Stimulated activated CD4-positive, alpha-beta T cell treated with anti-CD3 and anti-CD28 coated beads, Interleukin-4, amount 100 ng/mL, for 24 hours (primary cell): ENCODE measurements at places on chromosomes 1 and 21.
A peak's percentile ranks its signal among the peaks of the same experiment; 100 is the strongest.

DNA sequence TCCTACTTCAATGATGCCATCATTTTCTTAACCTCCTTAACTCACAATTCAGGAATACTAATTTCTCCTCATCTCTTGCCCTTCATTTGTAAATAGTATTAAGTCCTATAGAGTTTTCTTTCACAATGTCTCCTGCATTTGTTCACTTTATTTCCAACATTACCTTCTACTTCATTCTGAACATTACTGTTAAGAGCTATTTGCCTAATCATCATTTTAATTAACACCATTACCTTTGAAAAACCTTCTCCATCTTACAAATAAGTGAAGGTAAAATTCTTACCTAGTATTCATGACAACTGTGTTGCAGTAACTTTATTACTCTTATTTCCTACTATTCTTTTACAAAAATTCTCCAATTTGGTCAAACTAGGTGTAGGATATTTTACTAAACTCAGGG, 137.7 kb downstream of the COQ8A start:
- no peak for DNase-seq

DNA sequence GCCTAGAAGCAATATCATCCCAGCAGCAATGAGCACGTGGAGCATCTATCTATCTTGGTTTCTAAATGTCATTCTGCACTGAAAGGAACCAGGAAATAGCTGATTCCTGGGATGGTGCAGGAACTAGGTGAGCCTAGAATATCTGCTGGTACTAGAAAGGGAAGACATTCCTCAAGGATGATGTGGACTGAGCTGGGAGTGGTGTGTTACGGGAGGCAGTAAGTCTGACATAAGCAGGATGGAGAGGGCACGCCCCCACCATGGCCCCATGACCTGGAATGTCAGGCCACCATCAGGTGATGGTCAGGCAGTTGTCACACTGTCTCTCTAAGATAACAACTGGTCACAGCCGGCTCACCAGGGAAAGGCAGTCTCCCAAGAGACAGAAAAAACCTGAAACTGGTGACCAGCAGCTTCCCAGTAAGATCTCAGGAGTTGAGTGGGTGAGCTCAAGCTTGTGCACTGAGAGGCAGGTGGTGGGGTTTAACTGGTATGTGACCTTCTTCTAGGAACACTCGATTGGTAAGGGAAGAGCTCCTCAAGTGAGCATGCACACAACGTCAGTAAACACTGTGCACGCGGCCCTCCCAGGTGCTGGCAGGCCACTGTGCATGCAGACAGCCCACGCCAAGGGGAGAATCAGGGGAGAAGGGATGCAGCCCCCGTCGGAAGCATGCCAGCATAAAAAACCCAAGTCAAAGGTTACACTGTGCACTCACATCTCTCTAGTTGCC, 148.7 kb downstream of the ADSS2 start:
- no peak for DNase-seq

DNA sequence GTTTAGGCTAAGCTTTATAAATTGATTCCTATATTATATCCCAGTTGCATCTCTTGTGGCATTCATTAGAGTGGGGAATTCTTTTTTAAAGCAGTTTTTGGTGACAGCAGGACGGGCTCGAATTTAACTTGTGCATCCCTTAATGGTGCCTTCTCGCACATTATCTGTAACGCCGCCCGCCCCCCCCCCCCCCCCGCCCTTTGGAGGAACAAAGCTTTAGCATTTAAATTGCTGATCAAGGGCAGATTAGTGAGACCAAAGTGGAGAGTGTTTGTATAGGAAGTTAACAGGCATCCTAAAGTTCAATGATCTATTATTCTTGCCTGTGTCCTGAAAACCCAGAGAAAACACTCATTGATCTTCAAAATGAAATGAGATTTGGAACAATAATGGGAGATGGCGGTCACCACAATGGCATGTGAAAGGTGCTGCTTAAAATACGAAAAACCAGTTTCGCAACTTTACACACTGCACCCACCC, 2.2 kb downstream of the LMO4 start:
- no peak for DNase-seq

DNA sequence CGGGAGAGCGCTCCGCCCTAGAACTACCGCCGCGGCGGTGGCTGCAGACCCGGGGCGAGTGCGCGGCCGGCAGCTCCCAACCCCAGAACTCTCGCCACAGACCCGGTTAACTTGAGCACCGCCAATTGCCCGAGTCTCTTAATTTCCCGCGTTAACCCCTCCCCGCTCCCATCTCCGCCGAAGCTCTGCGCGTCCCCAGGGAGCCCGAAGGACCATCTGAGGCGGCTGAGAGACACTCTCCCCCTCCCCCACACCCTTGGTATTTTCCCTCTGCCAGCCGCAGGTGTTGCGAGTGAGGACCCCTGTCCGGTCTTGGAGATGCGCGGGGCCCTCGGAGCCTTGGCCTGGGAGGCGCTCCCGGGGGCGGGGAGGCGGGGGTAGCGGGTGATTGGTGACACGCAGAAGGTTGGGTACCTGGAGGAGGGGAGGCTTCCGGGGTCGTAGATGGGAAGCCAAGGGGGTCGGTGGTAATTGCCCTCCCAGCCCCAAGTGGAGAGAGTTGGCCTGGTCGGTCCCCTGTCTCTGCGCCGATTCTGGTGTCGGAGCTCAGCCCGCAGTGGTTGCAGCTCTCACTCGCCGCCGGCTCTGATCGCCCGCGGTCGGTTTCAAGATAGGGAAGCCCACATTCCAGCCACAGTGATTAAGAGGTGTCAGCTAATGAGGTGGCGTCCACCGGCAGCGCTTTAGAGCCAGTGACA, 858 bp upstream of the SUSD4 start:
- DNase-seq = peak; percentile 17

- DNase-seq = no peak
Measured at GRCh38 chr1:81702079-81702715, 98.5 kb upstream of the ADGRL2 start.

DNA sequence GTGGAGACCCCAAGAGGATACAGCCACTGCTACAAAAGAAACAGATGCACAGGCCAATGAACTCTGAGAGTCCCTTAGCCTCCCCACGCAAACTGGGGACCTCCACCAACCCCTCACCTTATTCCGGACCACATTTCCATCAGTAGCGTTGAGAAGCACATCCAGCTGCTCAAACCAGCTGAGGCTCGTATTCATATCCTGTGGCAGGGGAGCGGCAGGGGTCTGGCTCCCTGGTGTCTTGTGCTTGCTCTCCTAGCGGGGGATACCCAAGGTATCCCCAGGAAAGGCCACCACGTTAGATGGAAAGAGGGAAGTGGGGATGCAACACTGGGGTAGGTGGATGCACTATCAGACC, 481 bp downstream of the CCDC163 start:
- DNase-seq = no peak

DNA sequence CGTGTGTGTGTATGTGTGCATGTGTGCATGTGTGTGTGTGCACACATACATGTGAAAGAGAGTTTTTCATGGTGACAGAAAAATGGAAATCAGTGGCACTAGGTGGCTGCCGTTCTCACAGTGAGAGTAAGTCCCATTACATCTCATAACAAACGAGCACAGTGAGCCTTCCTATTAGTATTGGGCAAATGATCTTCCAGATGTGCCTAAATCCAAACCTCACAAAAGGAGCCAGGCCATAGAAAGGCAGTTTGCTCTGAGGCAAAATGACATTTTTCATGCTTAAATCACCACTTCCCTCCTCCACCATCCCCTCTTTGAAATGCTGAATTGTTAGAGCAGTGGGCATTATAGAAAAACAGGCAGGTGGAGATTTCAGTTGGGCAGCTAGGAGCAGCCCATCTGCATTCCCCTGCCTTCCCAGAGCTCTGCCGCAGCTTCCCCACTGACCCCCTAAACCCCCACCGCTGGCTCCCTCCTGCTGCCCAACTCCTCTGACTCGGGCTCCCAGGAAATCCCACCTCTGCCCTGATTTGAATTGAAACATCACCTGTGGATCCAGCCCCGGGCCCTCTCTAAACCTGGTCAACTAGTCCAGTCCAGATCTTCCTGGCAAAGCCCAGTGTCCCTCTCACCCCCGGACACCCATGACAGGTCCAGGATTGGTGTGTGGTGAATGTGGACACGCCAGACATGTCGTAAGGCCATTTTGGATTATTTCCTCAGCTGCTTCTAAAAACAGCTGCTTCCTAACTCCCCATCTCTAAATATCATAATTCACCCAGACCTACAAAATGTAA, 190.5 kb downstream of the SEC16B start:
- no peak for DNase-seq

GRCh38 chr1:94154989-94155388, 34.0 kb upstream of the ABCA4 start:
- no peak for DNase-seq

DNA sequence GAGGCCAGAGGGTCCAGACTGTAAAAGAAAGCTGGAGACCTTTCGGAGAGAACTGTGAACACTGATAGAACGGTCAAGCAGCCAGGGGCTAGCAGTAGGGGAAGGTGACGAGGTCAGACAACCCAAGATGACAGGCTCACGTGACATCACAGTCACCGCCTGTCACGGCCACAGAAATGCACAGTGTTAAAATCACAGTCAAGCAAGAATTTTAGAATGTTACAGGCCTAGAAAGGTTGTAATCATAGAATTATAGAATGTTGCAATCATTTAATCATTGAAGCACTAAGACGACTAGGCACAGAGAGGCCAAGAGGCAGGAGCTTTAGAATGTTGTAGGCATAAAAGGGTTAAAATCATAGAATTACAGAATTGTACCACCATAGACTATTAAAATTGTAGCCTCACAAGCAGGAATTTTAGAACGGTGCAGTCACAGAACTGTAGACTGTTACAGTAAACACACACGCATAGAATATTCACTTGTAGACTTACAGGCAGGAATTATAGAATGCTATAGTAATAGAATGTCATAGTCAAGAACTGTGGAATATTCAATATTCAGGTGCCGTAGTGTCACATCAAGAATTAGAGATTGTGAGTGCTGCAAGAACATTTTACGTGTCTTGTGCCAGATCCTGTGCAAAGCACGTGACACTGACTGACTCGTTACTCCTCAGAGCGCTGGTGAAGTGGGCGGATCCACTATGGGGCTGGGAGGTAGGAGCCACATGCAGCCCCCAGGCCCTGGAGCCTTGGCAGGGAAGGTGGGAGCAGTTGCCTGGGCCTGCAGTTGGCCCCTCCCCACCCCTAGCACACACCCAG, 118.1 kb downstream of the EPHB2 start:
- no peak for DNase-seq

DNA sequence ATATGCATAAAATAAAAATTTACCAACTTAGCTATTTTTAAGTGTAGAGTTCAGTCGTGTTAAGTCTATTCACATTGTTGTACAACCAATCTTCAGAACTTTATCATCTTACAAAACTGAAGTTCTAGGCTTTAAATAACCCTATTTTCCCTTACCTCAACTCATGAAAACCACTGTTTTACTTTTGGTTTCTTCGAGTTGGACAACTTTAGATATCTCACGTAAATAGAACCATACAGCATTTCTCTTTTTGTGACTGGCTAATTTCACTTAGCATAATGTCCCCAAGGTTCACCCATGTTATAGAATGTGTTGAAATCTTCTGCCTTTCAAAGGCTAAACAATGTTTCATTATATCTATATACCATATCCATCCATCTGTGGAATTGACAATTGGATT, 819.0 kb upstream of the ADGRL4 start:
- DNase-seq = no peak

- DNase-seq = no peak
Measured at GRCh38 chr1:39841429-39841828, 41.9 kb downstream of the TRIT1 start.

- DNase-seq = no peak
Measured at GRCh38 chr1:90074137-90074536, 79.2 kb downstream of the ZNF326 start.

- no peak for DNase-seq
Measured at GRCh38 chr1:240342251-240342625, 250.6 kb downstream of the FMN2 start.

DNA sequence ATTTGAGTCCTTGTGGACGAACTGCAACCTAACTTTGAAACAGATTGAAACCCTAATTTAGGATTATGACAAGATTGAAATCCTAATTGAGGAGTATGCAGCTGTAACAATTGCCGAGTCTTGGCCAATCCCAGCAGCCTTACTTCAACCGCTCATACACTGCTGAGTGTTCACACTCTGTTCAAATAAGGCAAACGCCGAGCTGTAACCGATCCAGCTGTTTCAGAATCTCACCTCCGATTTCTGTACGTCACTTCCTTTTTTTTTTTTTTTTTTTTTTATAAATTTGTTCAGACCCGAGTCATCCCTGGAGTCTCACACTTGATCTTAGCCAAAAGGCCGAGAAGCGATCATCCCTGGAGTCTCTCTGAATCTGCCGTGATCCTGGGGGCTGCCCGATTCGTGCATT, 22.3 kb upstream of the ATP5PO start:
- DNase-seq = peak; percentile 51

DNA sequence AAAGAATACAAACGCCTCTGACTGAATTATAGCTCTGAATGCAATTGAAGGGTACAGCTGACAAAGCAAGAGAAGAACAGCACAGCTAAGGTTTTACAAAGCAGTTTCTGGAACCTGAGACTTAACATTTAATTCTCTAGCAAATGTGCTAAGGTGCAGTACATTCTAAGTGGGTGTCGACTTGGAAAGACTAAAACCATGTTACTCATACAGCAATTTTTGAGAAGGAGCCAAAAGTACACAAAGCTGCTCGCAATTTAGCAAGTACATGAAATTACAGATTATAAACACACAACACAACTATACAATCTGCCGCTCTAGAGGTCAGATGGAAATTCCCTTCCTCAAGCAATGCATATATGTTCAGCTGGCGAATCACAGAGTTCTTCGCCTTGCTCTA, 121.9 kb downstream of the TIAM1 start:
- DNase-seq = no peak

DNA sequence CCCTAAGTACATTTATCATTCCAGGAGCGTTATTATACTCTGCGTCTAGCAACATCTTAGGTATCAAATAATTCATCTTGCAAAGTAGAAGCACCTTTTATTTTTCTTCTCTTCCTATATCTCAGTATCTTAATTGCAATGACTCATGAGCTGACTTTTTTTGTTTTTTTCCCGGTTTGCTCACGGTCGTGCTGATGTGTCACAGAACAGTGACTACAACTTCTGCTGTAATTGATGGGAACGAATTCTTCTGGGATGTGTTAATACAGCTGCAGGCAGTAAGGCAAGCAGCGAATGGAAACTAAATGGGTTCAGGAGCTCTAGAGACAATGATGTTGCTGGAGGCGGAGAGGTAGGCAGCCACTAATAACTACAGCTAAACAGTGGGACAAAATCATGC, 89.8 kb upstream of the TMPRSS15 start:
- DNase-seq = no peak

DNA sequence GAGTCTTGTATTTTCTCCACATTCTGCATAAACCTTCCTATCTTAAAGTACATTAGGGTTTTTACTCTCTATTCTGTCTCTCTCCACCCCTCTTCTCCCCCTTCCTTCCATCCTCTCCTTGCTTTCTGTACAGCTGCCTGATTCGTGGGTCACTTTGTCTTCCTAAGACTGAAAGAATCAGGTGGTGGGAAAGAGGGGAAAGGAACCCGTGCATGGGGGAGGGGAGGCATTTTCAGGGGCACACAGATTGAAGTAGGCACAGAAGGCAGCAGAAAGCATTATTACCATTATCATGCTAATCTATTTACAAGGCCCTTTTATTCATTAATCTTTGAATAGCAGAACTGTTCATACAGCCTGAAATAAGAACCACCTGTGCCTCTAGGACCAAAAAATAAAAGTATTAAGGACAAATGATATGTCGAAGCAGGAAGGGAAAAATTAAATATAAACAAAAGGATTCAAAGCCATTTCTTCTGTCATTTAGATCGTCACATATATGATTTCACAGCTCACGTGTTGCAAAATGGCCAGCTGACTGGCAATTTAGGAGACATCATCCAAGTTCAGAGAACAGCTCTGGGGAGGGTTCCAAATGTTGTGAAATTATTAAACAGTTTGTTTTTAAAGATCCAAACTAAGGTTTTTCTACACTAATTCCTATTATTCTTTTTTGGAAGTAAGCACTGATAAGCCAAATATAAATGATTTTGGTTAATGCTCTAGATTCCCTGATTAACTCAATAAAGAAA, 154.6 kb downstream of the PBX1 start:
- no peak for DNase-seq
